ENCODE measurements at places on chromosomes 12 and 14.

DNA sequence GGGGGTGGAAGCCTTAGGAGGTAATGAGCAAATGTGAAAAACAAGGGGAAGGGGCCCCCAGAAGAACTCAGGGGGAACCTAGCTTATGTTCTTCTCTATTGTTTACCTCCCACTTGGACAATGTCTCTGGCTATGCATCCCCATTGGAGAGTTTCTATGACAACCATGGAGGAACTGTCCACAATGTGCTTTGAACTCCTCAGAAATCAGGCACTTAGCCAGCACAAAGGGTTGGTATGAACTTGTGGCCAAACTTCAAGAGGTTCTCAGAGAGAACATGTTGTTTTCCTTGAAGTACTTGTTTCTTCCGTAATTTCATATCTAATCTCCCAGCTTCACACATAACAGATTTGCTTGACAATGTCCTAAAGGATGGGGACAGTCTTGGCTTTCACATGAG is 202.8 kb upstream of the PELI2 start:
- no peak for DNase-seq

DNA sequence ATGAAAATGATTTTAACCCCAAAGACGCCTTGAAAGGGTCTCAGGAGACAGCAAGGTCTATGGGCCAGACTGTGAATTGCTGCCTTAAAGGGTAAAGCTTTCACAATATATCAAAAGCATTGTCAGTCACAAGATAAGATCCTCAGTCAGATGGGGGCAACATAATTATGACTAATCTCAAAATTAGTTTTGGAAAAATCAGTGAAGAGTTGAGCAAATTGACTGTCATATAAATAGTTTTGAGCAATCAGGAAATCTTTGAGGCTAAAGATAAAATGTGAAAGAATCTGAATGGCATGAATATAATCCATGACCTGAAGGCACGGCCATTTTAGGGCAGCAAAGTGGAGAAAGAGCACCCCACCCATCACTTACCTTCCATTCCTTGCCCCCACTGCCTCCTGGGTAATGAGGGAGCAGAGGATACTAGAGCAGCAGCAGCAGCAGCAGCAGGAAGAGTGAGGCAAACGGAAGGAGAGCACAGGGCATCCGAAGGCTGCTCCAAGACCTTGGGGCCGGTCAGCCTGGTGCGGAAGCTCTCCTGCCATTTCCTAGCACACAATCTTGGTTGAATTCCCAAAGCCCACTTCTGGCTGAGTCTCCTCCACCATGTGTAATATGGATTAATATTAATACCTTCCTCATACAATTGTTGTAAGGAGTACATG is 7.0 kb downstream of the STON2 start:
- no peak for DNase-seq

DNA sequence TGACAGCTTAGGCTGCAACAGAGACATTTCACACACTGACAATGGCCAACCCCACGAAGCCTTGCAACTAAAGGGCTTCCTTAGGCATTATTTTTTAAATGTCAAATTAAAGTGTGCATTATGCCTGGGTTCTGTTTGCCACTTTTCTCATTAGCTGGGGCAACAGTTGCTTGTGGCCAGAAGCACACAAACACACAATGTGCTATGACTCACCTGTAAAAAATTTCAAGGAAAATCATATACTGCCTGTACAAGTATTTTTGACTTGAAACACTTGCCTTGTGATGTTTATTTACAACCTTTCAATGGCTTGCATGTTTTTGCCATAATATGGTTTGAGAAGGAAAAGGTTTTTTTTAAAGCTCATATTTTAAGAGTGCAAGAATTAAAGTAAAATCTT is 1.9 kb downstream of the NTN4 start:
- peak; percentile 46 for DNase-seq

DNA sequence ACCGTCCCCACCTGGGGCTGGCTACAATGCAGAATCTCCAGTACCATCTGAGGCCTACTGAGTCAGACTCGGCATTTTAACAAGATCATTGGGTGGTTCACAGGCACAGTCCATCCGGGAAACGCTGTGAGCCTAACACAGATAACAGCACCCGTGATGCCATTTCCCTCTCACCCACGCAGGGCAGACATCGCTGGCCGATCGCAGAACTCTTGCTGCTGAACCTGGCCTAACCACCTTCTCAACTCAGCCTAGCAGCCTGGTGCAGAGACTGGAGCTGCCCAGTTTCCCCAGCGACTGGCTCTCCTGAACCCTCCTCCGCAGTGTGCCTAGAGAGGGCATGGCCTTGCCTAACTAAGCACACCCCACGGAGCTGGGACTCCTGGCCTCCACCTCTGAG is 83.3 kb downstream of the NCOR2 start:
- DNase-seq = no peak

DNA sequence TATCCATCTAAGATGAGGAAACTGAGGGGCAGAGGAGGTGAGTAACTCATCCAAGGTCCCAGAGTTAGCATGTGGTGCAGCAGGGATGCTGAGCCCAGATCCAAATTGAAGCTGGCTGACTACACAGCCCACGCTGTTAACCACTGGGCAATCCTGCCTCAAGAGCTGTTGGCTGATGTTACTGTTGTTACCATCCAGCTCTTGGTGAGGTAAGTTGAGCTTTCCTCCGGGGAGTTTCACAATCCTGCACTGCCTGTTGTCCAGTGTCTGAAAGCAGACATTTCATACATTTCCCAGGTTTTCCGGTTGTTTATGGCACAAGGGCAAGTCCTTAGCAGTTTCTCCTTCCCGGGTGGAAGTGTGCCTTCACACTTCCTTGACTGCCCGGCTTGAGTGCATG is 14.5 kb downstream of the CYP46A1 start:
- no peak for DNase-seq

- DNase-seq = no peak
Measured at GRCh38 chr14:59509101-59509500, 24.8 kb downstream of the JKAMP start.

DNA sequence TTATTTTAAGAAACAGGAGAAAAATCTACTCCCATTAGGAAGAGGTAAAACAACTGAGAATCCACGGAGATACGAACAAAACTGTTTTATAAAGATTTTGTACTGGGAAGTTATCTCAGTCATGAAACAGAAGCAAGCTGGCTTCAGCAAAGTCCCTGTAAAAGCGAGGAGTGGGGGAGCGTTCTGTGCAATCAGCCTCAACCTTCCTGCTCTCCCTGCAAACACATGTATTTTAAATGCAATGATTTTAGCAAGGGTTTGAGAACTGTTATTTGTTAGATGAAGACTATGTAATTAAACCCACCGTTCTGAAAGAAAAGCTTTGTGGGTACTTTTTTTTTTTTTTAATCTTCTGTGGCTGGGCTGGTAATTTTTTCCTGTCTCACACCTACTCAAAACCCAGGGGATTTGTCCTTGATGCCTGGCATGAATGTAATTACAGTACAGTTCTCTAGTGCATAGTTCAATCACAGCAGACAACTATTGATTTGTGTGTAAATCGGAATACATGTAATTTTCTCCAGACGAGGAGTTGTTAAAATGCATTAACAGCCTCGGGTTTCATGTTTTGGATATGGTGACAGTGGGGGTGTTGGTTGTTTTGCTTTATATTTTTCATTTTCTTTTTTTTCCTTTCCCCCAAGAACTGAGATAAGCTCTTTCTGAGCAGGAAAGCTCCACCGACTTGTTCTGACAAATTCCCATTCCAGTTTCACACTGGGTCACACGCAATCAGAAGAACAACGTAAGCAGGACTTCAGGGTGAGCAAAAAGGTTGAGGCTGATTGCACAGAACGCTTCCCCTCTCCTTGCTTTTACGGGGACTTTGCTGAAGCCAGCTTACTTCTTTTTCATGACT is 153.6 kb downstream of the PHLDA1 start:
- DNase-seq = no peak
